ENCODE measurements at places on chromosomes 6 and 20. TPM values are rescaled to one million over a fixed set of nuclear protein-coding genes. Genes with fewer than 3 reads are reported as not detected.

The SLC12A5 gene
- 0.17 TPM for total RNA-seq

The GTF3C6 gene
- 31.6 TPM for total RNA-seq

The ERGIC3 gene
- 566 TPM for total RNA-seq

The LBP gene
- total RNA-seq: not detected

The RTN4IP1 gene
- 13.1 TPM for total RNA-seq

The THBS2 gene
- total RNA-seq: 141 TPM

The LY86 gene
- not detected for total RNA-seq

The PPP1R3G gene
- total RNA-seq: 3.3 TPM

The HLA-DRB5 gene
- 0.15 TPM for total RNA-seq

The MCCD1 gene
- total RNA-seq: not detected

The TFAP2B gene
- not detected for total RNA-seq
